Esophagus squamous epithelium (tissue), 5 donors: ENCODE measurements at places on chromosomes 11 and 22. TPM values are rescaled to one million over a fixed set of nuclear protein-coding genes. Genes with fewer than 3 reads are reported as not detected.

DNA sequence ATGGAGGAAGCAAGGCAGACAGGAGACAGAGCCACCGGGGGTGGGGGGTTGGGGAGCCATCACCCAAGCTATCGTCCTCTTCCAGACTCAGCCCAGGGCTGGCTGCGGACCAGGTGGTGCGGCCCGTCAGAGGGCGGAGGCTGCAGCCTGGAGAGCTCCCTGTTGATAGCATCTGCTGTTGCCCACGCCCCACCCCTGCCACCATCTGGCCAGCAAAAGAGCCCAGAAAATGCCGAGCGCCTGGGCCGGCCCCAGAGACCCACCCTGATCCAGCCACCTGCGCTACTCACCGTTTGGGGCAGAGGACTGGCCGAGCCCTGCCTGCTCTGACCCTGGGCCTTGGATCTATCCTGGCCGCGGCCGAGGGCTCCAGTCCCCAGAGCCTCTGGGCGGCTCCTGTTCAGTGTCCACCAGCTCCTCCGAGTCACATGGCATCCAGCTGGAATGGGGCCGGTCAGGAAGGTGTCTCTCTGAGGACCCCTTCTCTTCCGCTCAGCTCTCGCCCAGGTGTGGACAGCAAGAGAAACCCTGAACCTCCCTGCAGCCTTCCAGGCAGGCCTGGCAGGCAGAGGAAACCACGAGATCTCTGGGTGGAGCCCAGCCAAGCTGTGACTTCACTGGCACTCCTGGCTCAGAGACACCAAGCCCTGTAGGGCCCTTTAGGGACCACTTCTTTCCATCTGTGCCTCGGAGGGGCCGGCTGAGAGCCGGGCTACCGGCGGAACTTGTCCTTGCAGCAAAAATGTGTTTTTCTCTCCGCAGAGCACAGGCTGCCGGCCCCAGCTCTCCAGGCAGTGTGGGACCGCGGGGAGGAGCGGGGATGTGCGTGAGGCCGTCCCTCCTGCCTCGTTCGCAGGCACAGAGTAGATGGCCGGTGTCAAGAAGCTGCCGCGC, at the start of gene MRGPRE:
Gene MRGPRE (minus strand): TSS at position 567 of the 894 bp plus-strand sequence. CDS start 3,618 bp downstream, outside the sequence.
- DNase-seq = no peak

DNA sequence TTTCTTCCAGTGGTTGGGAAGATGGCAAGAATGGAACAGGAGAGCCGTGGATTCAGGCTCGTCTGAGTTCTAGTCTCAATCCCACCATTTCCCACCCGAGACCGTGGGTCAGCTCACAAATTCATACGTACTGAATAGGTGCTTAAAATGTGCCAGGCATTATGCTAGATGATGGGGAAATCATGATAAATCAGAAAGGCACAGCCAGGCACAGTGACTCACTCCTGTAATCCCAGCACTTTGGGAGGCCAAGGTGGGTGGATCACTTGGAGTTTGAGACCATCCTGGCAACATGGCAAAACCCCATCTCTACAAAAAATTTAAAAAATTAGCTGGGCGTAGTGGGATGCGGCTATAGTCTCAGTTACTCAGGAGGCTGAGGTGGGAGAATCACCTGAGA, 7.1 kb downstream of the TRIOBP start:
- no peak for DNase-seq

- DNase-seq = no peak
Measured at GRCh38 chr11:64069401-64070313, 33.9 kb downstream of the FLRT1 start.

DNA sequence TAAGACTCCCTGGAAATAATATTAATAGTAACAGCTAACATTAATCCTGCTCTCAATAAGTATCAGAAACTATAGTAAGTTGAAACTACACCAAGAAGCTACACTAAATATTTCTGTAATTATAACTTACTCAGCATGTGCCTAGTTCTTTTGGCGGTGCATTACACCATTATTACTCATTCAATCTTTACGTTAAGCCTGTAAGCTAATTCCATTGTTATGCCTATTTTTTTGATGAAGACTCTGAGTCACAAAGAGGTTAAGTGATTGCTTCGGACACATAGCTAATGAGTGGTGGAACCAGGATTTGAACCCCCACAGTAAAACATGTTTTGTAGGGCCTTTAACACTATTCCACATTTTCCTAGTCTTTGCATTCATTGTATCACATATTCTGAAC, 111.6 kb downstream of the RASSF10 start:
- DNase-seq = no peak

DNA sequence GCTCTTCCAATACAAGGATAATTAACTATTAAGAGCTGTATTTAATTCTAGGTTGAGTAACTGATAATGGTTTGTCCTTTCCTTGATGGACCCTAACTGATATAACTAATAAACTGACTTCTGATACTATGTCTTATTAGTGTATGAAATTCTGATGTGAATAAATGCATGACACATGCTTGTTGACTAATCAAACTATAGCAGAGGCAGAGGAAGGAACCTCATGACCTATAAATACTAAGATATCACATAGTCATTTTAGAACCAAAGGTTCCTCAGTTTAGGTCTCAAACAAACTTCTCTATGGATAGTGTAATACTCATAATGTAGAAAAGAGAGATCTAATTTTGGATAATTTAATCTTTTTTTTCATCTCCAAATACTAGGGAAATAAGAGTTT, 4.8 kb upstream of the HBD start:
- no peak for DNase-seq

- no peak for DNase-seq
Measured at GRCh38 chr22:17804331-17805080, 30.2 kb upstream of the BID start.

The ACAT1 gene
- 83.8 TPM for total RNA-seq

- no peak for DNase-seq
Measured at GRCh38 chr11:115290893-115291292, 213.3 kb downstream of the CADM1 start.

DNA sequence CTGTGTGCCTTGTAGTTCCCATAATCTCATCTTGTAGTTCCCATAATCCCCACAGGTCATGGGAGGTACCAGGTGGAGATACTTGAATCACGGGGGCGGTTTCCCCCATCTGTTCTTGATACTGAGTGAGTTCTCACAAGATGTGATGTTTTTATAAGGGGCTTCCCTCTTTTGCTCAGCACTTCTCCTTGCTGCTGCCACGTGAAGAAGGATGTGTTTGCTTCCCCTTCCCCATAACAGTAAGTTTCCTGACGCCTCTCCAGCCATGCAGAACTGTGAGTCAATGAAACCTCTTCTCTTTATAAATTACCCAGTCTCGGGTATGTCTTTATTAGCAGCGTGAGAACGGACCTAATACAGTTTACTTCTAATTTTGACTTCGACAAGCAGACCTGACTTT, 14.0 kb upstream of the SMIM38 start:
- DNase-seq = no peak

GRCh38 chr11:34169686-34170085, 64.3 kb downstream of the NAT10 start:
- DNase-seq = no peak

DNA sequence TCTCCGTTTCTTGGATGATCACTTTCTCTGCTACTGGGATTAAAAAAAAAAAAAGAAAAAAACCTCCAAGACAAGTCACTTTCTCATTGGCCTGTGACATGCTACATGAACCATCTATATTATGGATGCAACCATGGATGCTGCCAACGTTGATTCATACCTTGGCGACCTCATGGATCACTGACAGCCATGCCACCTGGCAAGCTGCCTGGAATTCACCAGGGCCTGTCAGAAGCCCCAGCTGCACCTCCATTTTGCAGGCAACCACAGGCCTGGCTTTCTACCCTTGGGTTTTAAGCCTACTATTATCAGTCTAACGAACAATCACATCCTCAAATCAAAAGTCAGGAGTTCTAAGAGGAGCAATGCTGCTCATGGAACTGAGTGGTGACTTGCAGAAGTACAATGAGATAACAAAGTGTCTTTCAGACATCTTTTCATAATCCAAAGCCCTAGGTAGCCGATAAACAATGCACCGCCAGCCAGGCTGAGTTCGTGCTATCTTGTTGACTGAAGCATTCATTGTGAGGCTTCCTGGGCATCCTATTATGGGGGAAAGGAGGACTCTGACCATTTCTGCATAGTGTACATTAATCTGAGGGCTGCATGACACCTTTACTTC, 48.0 kb upstream of the CADM1 start:
- DNase-seq = no peak

- no peak for DNase-seq
Measured at GRCh38 chr11:11570823-11571222, 51.0 kb downstream of the GALNT18 start.

The CYTH4 gene
- 4.0 TPM for total RNA-seq

The TIMP3 gene
- 39.1 TPM for total RNA-seq

DNA sequence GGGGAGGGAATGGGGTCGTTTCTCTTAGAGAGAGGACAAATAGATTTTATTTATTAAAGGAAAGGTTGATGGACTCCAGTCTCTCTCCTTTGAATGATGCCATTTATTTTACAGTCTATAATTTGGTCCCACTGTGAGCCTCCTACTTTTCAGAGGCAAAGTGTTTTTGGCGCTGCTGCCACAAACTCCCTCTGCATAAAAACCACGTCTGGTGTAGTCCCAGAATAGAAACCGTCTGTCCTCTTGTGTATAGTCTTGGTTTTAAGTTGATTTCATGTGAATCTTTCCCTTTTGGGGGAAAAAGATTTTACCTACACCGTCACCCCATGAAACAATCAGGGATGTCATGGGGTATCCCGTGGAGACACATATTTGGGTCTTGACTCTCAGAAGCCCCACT, 143.6 kb upstream of the SEZ6L start:
- DNase-seq = no peak

The KCNQ1 gene
- 0.61 TPM for total RNA-seq

The MS4A3 gene
- total RNA-seq = not detected

DNA sequence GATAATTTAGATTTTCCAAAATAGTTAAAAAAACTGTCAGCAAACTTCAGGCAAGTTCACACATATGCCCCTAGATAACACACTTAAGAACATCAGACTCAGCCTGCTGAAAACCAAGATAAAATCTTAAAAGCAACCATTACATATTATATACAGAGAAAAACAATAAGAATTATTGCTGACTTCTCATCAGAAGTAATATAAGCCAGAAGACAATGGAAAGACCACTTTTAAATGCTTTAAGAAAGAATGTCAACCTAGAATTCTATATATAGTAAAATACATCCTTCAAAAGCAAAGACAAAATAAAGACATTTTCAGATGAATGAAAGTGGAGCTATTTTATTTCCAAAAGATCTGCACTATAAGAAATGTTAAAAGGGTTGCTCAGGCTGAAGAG, 37.8 kb upstream of the SC5D start:
- no peak for DNase-seq

- DNase-seq = no peak
Measured at GRCh38 chr22:37880668-37881440, 25.2 kb upstream of the MICALL1 start.

DNA sequence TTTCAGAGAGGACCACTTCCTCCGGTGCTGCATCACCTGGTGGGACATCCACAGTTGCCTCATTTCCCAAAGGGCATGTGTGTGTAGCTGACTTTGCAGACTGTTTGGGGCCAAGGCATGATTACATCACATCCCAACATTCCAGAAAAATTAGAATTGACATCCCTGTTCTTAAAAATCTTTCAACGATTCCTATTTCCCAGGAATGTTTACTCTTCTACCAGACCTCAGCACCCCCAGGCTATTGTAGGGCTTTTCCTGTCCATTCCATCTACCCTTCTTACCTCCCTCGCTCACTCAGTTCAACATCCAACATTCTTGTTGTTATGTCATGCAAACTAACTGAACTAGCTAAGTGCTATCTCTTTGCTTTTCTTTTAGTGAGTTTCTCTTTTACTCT, 37.3 kb downstream of the PIWIL4 start:
- DNase-seq = no peak

DNA sequence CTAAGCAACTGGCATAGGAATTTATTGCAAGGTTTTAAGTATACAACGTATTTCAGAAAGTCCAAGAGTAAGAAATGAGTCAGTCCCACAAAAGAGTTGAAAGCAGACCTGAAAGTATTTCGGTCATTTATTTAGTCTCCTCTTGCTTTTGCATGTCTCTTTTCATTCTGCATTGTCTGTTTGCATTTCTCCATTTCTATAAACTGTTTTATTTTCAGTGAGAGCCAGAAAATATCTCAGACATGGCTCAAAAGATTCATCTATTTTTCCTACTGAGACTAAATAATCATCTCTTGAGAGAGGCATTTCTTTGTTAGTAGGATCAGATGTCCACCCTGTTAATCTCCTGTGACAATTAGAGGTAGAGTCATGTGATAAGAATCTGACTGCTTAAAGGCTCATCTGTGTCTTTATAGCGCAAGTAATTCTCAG, 219.1 kb upstream of the CCDC179 start:
- DNase-seq = no peak

GRCh38 chr22:40261783-40262182, 84.1 kb downstream of the TNRC6B start:
- DNase-seq = no peak

DNA sequence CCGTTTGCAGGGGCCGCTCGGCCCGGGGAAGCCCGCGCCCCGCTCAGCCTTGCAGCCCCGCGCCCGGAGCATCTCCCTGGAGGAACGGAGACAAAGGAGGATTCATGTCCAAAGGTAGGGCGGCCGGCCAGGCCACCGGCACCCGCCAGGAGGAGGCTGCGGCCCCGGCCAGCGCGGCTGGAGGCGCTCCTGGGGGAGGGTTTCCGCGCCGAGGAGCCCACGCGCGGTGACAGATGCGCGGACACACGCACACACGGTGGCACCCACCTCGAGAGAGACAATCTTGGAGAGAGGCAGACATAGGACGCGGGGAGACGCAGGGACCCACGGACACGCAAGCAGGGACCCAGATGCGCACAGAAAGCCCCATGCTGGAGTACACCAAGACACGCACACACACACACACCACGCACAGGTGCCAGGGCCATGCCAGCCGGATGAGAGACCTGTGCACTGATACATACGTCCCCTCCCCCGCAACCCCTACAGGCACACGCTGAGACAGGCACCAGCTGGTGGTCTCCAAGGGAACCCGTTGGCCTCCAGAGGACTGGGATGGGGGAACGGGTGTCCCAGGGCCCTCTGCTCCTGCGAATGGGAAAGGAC, 7.8 kb downstream of the SEPTIN3 start:
- no peak for DNase-seq

The APOL4 gene
- 0.45 TPM for total RNA-seq

The KCNC1 gene
- total RNA-seq = not detected

The GLB1L2 gene
- 7.8 TPM for total RNA-seq
